ENCODE measurements at places on chromosomes 16 and 17. TPM values are rescaled to one million over a fixed set of nuclear protein-coding genes. Genes with fewer than 3 reads are reported as not detected.

DNA sequence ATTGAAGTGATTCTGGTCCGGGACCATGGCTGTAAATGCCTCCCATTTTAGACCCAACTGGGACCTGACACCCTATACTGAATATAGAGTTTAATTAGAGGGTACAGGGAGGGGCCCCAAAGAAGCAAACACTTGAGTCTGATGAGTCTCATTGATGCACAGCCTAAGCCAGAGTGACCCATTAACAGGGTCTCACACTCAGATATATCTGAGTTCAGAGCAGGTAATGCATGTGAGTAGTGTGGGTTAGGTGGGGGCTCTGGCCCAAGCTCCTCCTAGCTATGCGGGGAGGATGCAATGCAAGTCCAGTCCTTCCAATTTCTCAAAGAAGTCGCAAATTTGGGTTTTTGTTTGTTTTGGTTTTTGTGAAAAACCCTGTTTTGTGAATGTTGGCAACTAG, 17.1 kb upstream of the MARCHF10 start:
- no peak for DNase-seq

Gene KRT36
- not detected for total RNA-seq

- no peak for DNase-seq
Measured at GRCh38 chr16:67845291-67846062, 1.3 kb upstream of the NUTF2 start.

DNA sequence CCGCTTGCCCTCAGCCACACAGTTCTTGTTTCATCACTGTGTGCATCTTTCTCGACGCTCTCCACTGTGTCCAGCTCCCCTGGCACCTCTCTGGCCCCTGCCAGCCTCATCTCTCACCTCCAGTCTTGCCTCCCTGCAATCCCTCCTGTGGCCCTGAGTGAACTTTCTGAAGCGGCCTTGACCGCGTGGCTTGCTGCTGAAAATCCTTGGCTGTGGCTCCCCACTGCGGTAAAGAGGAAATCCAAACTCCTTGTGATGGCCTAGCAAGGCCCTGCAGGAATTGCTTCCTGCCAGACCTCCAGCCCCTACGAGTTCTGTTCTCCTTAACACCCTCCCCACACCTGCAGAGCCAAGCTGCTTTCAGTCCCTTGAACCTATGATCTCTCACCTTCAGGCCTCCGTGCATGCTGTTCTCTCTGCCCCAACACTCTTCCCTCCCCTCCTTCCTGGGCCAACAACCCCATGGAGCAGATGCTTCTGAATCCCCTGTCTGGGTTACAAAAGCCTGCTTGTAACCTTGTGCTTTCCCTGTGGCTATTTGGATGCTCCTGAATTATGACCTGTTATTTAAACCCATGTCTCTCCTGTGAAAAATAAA, 33.6 kb upstream of the BRD7 start:
- no peak for DNase-seq

GRCh38 chr16:66574531-66574930, 4.7 kb upstream of the CMTM2 start:
- DNase-seq: no peak

DNA sequence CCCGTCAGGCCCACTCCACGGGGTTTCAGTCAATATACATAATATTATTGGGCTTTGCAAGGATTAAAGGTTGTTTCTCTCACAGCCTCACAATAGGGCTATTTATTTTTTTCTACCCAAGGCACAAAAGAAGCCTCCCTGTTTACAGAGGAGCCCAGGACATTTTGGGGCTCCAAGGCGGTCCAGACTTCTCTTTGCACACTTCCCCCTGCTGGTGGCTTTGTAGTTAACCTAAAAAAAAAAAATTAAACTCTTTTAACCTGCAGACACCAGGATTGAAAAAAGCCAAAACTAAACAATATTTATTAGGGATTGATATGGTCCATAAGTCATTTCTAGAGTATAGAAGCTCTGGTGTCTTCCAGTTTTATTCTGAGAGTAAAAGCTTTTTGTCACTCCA, 169.7 kb upstream of the ZFHX3 start:
- DNase-seq: no peak

Gene TMEM235
- total RNA-seq: not detected

All from CD4-positive, alpha-beta memory T cell (primary cell).